ENCODE measurements at places on chromosomes 1 and 21.
A peak's percentile ranks its signal among the peaks of the same experiment; 100 is the strongest.

GRCh38 chr21:26153758-26154157 lies 16.8 kb downstream of the APP start:
- no peak for DNase-seq

- DNase-seq: peak; percentile 97
Observed at GRCh38 chr1:39639305-39640130, at the start of gene HEYL. Gene HEYL (minus strand): TSS chr1:39639643. CDS start chr1:39639625, 18 bp downstream.

DNA sequence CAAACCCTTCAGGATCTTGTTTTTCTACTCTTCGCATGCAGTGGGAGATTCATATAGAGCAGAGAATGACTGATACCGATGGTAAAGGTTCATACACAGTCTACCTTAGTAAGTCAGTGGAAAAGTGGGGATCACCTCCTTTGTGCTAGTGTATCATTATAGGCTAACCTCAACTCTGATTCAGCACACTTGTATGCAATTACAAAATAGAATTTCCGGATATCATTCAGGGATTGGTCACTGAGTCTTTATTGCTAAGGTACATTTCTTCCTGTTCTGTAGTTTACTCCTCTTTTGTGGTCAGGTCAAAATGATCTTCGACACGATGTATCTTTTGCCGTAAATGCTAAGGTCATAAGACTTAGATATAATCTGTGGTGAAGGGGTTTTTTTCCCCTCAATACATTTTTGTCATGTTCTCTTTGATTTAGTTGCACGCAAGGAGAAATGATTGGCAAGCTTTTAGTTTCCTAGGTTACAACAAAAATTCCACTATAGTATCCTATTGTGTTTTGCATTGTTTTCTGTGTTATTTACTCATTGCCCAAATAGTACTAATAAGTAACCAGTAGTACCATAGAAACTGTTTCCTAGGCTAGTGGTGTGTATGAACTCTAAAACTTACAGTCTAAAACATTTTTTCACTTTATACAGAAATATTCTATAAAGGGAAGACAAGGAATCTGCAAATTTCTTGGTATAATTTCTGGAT lies 35.7 kb upstream of the PLA2G4A start:
- DNase-seq: no peak

DNA sequence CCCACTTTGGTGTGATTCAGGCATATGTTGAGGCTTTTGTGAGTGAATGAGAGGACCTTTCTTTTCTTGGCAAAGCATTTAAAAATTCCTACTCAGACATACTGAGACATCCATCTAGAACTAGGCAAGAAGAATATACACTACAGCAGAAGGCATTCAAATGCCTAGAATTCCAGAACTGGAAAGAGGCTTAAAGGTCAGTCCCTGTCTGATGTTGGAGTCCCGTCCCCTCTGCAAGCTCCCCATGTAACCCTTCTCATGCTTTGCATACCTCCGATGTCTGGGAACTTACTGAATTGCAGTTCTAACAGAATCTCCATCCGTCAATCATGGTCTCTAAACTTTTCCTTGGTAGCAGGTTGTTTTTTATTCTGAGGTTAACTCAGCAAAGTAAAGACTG lies 152.9 kb downstream of the ATP6V1G3 start:
- no peak for DNase-seq

GRCh38 chr1:31479811-31480210 lies 66.8 kb downstream of the SERINC2 start:
- no peak for DNase-seq

DNA sequence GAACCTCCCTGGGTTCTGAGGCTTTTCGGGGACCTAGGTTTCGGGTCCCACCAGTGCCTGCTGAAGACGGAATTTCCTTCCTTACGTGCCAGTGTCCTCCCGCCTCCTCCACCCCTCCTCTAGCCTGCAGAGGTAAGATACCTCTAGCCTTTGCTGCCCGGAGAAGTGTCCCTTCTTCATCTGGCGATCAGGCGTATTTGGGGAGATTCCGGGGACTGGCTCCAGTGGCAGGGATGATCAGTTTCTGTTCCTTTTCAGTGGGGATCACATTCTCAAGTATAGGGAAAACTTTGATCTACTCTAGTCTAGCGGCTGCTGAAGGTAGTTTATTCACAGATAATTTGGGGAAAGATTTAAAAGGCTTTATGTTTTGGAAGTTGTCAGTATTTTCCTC lies 674 bp downstream of the CEP350 start:
- DNase-seq: peak; percentile 14

GRCh38 chr1:31416101-31416736 lies 3.2 kb downstream of the SERINC2 start:
- no peak for DNase-seq

Data from HuH-7 (cell line).